ENCODE measurements at places on chromosomes 12 and 14. TPM values are rescaled to one million over a fixed set of nuclear protein-coding genes. Genes with fewer than 3 reads are reported as not detected.

The ZFP36L1 gene
- polyA plus RNA-seq = 63.7 TPM

The ADAMTS20 gene
- not detected for polyA plus RNA-seq

The CYP27B1 gene
- 3.3 TPM for polyA plus RNA-seq

The PLEKHD1 gene
- polyA plus RNA-seq = 0.07 TPM

The KRT6C gene
- not detected for polyA plus RNA-seq

The ASB2 gene
- 1.3 TPM for polyA plus RNA-seq

DNA sequence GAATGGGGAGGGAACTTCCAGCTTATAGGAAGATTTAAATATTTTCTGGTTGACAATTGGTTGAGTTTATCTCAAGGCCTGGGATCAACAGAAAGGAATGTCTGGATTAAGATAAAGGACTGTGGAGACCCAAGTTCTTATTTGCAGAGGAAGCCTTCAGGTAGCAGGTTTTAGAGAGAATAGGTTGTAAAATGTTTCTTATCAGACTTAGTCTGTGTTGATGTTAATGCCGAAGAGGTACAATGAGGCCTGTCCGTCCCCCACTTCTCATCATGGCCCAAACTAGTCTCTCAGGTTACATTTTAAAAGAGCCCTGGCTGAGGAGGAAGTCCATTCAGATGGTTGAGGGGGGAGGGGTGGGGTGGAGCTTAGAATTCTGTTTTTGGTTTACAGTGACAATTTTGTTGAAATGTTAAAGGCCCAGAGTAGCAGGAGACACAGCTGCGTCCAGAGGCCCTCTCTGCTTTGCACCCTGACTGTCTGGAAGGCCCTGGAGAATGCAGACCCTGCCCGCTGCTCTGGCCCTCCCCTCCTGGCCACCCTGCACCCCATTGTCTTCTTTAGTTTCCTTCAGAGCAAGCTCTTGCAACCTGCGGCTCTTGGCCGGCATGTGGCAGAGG is 672.5 kb upstream of the TMEM132C start:
- no peaks in the 10 kb centered on the region for H3K36me3 ChIP-seq
- DNase-seq = no peak
- H3K4me1 ChIP-seq = no peaks in the 10 kb centered on the region
- H3K4me3 ChIP-seq = no peak overlapping the region
- H3K27me3 ChIP-seq = no peaks in the 10 kb centered on the region

DNA sequence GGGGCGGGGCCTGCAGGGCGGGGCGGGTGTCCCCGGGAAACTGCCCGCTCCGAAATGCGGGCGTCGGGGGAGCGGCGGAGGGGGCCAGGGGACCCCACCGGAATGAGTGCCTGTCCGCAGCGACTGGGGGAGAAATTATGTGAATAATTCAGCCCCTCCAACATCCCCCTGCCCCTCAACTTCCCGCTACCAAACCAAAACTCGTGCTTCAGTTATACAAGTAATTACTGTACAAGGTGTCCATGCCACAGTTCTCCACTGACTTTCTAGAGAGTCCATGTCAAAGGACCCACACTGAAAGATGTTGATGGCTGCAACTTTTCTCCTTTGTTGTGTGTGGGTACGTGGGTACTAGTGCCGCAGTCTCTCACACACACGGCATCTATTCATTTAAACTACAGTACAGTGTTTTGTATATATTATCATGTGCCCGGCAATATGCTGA is 414 bp upstream of the CDK17 start:
- H3K4me1 ChIP-seq = peaks cover 21% of the 10 kb centered on the region
- H3K27me3 ChIP-seq = no peaks in the 10 kb centered on the region
- peak overlapping the region; percentile 84 for H3K4me3 ChIP-seq

GRCh38 chr12:54941659-54942058 is 42.9 kb downstream of the TESPA1 start:
- H3K4me3 ChIP-seq = no peak overlapping the region
- no peak for DNase-seq
- no peak overlapping the region for H3K27ac ChIP-seq
- H3K4me1 ChIP-seq = no peaks in the 10 kb centered on the region

DNA sequence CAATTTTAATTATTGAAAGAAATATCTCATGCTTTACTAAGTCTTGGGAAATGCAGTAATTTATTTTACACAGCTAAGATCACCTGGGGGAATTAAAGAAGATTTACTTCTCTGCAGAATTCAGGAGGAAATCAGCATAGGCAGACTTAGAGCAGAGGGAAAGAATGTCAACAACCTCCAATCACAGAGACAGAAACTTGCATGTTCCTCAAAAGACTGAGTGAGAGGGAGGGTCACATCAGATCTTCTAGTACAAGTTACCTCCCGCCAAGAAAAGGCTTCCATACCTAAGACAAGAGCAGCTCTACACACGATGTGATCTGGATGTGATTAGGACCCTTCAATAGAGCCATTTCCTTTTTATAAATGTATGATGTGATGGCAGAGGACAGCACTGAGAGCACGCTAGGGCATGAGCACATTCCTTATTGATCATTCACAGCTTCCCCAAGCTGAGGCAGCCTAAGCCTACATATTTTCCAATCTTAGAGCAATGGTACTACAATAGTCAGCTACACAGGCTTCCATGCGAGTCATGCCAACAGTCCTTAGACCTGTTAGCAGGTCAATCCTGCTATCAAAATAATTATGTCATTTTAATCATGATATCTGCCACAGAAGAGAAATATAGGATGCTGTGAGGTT is 403.3 kb downstream of the ETNK1 start:
- H3K27me3 ChIP-seq = no peaks in the 10 kb centered on the region
- no peaks in the 10 kb centered on the region for H3K4me1 ChIP-seq
- no peaks in the 10 kb centered on the region for H3K36me3 ChIP-seq
- DNase-seq = no peak
- H3K27ac ChIP-seq = no peak overlapping the region

DNA sequence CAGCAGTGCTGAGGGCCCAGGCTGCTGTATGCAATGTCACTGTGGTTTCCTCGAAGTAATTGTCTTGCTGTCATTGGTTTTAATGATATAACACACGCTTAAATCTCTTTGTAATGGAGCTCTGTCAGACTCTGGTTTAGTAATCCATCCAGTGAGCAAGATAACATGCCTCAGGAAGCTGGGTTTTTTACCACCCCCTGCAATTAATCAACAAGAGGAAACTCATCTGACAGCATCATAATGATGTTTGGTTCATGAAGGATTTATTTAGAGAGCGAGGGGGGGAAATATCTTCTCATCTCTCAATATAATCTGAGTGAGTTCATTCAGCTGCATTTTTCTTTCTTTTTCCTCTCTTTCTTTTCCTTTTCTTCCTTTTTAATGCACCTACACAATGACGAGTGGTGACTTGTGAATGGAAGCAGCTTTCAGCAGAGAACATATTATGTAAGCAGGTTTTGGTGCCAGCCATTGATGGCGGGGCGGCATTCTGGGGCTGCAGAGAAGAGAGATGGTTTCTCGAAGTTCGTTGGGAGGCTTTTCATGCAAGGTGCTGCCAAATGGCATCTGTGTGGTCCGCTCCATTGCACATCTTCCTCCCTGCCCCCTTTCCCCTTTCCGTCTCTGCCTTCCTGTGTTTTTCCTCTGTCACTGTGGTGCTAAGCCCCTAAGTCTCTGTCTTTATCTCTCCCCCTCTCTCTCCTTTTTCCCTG is 6.7 kb downstream of the RPH3A start:
- no peaks in the 10 kb centered on the region for H3K27me3 ChIP-seq
- H3K4me1 ChIP-seq = no peaks in the 10 kb centered on the region
- DNase-seq = no peak
- no peak overlapping the region for H3K4me3 ChIP-seq
- H3K36me3 ChIP-seq = no peaks in the 10 kb centered on the region

DNA sequence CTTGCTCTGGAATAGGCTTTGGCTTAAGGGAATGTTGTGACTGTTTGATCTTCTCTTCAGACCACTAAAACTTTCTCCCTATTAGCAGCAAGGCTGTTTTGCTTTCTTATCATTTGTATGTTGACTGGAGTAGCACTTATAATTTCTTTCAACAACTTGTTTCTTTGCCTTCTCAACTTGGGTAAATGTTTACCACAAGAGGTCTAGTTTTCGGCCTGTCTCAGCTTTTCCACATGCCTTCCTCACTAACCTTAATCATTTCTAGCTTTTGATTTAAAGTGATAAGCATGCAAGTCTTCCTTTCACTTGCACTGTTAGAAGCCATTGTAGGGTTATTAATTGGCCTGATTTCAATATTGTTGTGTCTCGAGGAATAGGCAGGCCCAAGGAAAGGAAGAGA is 126.7 kb upstream of the AEBP2 start:
- H3K4me3 ChIP-seq = no peak overlapping the region
- no peaks in the 10 kb centered on the region for H3K27me3 ChIP-seq
- H3K4me1 ChIP-seq = no peaks in the 10 kb centered on the region
- no peak overlapping the region for H3K27ac ChIP-seq
- no peaks in the 10 kb centered on the region for H3K36me3 ChIP-seq
- no peak for DNase-seq

DNA sequence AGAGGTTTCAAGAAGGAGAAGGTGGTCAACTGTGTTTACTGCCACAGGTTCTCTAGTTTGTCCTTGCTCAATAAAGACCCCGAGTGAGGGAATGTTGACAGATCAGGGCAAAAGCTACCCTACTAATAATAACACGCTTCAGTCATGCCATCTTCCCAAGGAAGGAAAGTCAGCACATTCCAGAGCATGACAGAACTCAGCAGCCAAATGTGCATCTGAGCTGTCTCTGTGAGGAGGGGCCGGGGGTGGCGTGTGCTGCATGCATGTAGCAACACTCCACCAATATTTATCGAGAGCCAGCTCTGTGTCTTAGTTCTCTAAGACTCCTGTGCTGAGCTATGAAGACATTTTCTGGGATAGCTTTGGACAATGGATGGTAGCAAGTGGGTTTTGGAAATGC is 260.4 kb downstream of the DPF3 start:
- no peak for DNase-seq
- no peak overlapping the region for H3K27ac ChIP-seq
- H3K4me3 ChIP-seq = no peak overlapping the region
- H3K36me3 ChIP-seq = no peaks in the 10 kb centered on the region
- H3K4me1 ChIP-seq = no peaks in the 10 kb centered on the region
- H3K27me3 ChIP-seq = no peaks in the 10 kb centered on the region

- H3K4me1 ChIP-seq = no peaks in the 10 kb centered on the region
- no peaks in the 10 kb centered on the region for H3K27me3 ChIP-seq
- no peak for DNase-seq
- H3K4me3 ChIP-seq = no peak overlapping the region
- no peaks in the 10 kb centered on the region for H3K36me3 ChIP-seq
Observed at GRCh38 chr12:13744561-13744960, 236.8 kb downstream of the GRIN2B start.

- H3K27me3 ChIP-seq = no peaks in the 10 kb centered on the region
- H3K27ac ChIP-seq = no peak overlapping the region
- DNase-seq = peak; percentile 80
- H3K4me1 ChIP-seq = peaks cover 6% of the 10 kb centered on the region
- no peaks in the 10 kb centered on the region for H3K36me3 ChIP-seq
Observed at GRCh38 chr12:103783744-103784664, 57.0 kb downstream of the NT5DC3 start.

DNA sequence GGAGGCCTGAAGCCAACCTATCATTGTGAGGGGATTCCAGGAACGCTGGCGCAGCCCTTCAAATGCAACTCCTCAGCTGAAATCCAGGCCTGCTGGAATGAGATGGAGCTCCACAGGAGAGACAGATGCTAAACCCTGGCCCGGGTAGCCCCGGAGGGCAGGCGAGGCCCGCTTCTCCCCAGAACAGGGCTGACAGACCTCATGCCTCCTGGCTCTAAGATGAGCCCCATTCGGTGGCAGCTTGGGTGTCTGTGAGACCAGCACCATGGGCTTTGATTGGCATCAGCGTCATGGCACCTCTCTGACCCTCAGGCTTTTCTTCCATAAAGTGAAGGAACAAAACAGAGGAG is 382.2 kb downstream of the BCL11B start:
- no peak overlapping the region for H3K4me3 ChIP-seq
- H3K27ac ChIP-seq = no peak overlapping the region
- DNase-seq = no peak
- no peaks in the 10 kb centered on the region for H3K36me3 ChIP-seq

GRCh38 chr12:109112720-109113465 is 3.5 kb upstream of the ACACB start:
- H3K27me3 ChIP-seq = no peaks in the 10 kb centered on the region
- H3K36me3 ChIP-seq = no peaks in the 10 kb centered on the region
- H3K27ac ChIP-seq = peak overlapping the region; percentile 87
- no peak overlapping the region for H3K4me3 ChIP-seq

DNA sequence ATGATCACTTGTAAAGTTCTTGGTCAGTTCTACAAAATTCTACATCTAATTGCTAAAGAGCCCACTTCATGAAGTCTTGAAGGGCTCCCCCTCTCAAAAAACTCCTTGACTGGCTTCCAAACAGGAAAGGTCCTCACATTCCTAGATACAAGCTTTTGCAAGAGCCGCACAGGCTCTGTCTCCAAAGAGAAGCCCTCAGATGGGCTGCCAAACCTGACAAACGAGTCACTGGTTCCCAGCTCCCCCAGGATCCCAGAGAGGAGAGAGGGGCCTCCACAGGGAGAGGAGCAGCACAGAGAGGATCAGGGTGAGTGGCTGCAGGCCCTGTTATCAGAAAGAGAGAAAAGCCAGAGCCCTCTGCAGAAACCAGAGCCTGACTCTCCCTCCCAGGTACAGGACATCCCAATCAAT is 5.8 kb downstream of the NID2 start:
- no peak for DNase-seq
- no peaks in the 10 kb centered on the region for H3K36me3 ChIP-seq
- no peak overlapping the region for H3K4me3 ChIP-seq
- H3K27ac ChIP-seq = no peak overlapping the region
- H3K27me3 ChIP-seq = no peaks in the 10 kb centered on the region

DNA sequence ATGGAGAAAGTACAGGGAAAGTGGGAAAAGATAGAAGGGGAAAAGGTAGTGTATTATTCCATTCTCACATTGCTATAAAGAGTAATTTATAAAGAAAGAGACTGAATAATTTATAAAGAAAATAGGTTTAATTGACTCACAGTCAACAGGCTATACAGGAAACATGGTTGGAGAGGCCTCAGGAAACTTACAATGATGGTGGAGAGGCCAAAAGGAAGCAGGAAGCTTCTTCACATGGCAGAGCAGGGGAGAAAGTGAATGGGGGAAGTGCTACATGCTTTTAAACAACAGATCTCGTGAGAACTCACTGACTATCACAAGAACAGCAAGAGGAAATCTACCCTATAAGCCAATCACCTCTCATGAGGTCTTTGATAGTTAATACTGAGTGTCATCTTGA is 725.0 kb upstream of the FLRT2 start:
- no peaks in the 10 kb centered on the region for H3K36me3 ChIP-seq
- no peaks in the 10 kb centered on the region for H3K27me3 ChIP-seq
- DNase-seq = no peak
- H3K4me3 ChIP-seq = no peak overlapping the region
- no peaks in the 10 kb centered on the region for H3K4me1 ChIP-seq
- H3K27ac ChIP-seq = no peak overlapping the region

- no peaks in the 10 kb centered on the region for H3K27me3 ChIP-seq
- no peaks in the 10 kb centered on the region for H3K4me1 ChIP-seq
- DNase-seq = no peak
- no peaks in the 10 kb centered on the region for H3K36me3 ChIP-seq
- no peak overlapping the region for H3K27ac ChIP-seq
Observed at GRCh38 chr12:84085046-84085445, 827.6 kb downstream of the SLC6A15 start.
